ENCODE measurements at places on chromosomes 2 and 18.

- DNase-seq, result no peak
Observed at GRCh38 chr18:62379051-62379450, 53.9 kb downstream of the TNFRSF11A start.

DNA sequence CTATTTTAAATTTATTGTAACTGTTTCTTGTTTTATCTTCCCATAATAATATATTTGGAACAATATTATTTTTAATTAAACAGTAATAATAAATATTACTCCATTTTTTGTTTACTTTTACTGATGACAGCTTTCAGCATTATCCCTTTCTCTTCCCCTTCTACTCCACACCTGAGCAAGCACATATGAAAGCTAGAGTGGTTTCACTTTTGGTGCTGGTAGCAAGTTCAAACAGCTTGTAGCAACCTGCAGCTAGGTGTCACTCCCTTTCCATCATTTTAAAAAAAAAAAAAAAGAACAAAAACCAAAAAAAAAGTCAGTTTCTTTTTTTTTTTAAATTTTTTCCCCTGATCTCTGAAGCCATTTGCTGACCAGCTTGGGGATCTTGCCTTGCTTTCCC lies 801.8 kb downstream of the CCDC85A start:
- DNase-seq, result no peak

GRCh38 chr2:67103157-67103556 lies 294.0 kb upstream of the ETAA1 start:
- DNase-seq, result no peak

GRCh38 chr2:230680463-230681170 lies 32.0 kb upstream of the CAB39 start:
- DNase-seq, result peak; percentile 61

DNA sequence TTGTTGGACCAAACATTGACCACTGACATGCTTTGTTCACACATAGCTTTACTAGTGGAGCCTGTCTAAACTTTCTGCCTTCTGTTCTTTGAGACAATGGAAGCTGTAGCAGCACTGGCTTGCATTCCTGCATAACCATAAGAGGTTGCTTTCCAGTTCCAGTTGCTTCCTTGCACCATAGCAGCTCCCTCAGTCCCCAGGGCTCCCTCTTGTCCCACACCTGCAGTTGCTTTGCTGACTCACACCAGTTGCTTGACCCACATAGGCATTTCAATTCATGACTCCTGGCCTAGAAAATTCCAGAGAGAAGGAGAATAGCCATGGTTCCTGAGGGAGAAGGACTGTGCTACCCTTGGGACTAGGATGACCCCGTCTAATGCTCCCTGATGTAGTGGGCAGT lies 20.9 kb downstream of the SGPP2 start:
- DNase-seq, result no peak

GRCh38 chr2:165692906-165693305 lies 101.1 kb downstream of the GALNT3 start:
- DNase-seq, result no peak

- no peak for DNase-seq
Observed at GRCh38 chr2:162029287-162029901, 44.6 kb downstream of the DPP4 start.

DNA sequence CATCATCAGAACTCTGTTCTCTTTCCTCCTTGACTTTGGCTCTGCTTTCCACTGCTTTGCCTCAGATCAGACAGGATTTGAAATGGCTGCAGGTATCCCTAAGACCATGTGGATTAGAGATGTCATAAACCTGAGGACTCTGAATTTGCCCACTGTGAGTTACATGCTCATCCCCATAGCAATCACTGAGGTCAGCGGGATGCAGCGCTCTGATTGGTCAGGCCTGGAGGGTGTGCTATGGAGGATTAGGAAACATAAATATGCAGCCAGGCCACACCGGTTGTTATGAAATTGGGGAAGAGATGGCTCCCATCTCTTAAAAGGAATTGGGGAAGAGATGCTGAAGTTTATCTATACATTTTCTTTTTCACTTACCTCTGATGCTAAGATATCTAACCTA lies 73.7 kb upstream of the DNAJC10 start:
- DNase-seq, result peak; percentile 44

- DNase-seq, result no peak
Observed at GRCh38 chr2:239644011-239644410, 243.2 kb upstream of the HDAC4 start.

DNA sequence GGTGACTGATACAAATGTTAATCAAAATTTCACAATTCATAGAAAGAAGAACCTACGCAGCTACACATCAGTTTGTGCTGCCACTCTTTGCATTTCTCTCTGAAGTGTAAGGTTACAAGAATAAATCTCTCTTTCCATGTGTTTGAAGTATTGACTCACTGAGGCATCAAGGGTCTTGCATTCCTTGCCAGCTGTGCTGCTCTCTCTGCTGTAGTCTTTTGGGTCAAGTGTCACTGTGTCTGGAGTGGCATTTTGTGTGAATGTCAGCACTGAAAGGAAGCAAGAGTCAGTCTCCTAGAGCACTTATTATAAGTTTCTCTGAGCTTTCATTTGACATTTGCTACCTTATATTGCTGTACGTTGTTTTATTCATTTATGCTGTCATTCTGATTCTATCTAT lies 1696.1 kb upstream of the LRRTM1 start:
- DNase-seq, result no peak

DNA sequence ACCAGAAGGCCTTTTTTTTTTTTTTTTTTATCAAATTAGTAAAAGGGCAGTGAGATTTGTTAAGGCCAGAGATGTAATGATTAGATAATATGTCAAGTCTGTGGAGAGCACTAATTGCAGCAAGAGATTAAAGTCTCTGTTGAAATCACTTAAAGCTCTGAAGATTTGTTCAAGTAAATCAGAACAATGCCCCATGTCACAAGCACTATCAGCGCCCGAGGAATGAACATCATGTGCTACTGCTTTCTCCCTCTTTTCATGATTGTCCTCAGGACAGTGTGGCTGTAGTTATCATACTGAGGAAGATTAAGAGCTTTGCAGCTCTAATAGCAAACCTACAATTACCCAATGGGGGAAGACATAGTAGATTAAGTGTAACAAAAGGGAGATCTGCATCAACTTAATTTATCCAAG lies 71.1 kb downstream of the TDRD15 start:
- DNase-seq, result no peak

GRCh38 chr2:136178941-136179601 lies 61.1 kb upstream of the CXCR4 start:
- DNase-seq, result no peak

DNA sequence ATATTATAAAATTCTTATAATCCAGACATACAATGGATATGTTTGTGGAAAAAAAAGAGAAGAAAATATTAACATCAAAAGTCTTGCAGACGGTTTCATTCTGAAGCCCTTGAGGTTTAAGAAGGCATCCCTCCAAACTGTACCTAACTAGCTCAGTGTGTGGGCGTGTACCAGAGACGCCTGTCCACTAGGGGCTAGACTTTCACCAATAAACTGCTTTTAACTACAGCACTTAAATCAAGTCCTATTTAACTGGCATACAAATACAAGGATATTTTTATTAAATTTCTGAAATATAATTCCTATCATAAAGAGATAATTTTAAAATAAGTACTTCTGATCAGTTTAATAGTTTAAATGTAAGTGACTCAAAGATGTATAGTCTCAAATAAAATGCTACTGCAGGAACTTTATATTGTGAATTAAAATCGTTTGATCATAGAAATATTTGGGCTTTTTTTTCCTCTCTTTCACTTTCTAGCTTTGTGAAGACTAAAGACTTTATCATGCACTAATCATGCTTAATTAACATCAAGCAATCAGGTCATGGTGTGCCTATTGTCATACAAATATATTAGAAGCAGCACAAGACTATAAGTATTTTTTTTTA lies 437.7 kb downstream of the SATB2 start:
- no peak for DNase-seq

DNA sequence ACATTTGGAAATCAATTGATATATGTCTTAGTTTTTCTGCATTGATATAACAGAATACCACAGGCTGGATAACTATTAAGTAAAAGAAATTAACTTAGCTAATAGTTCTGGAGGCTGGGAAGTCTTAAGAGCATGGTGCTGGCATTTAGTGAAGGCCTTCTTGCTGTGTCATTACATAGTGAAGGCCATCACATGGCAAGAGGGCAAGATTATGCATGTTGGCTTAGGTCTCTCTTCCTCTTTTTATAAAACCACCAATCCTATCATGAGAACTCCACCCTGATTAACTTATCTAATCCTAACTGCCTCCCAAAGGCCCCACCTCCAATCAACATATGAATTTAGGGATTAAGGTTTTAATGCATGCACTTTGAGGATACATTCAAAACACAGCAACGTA lies 225.5 kb upstream of the VRK2 start:
- DNase-seq, result no peak

DNA sequence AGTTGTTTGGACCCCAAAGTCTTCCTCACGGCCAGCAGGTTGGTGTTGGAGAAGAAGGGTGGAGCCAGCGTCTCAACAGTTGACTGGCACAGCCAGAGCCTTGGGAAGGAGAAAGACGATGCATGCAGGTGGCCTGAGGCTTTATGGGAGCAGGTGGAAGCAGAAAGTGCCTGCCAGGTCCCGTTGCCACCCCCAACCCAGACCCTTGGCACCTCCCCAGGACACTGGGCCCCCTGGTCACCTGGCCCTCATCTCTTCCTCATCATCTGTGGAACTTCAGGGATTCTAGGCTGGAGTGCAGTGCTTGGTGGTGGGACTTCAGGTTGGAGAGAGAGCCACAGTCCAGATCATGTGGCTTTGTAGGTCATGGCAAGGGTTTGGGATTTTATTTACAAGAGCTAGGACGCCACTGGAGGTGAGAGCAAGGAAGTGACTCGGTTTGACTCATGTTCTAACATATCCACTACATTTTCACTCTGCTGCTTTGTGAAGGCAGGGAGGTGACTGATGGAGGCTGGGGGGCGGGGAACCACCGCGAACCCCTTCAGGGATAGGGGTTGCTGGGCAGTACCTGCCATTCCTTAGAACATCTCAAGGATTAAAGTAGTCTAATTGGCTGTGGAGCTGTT lies 62.5 kb upstream of the B3GNT7 start:
- no peak for DNase-seq

- DNase-seq, result no peak
Observed at GRCh38 chr2:229164545-229165249, 106.4 kb downstream of the PID1 start.

DNA sequence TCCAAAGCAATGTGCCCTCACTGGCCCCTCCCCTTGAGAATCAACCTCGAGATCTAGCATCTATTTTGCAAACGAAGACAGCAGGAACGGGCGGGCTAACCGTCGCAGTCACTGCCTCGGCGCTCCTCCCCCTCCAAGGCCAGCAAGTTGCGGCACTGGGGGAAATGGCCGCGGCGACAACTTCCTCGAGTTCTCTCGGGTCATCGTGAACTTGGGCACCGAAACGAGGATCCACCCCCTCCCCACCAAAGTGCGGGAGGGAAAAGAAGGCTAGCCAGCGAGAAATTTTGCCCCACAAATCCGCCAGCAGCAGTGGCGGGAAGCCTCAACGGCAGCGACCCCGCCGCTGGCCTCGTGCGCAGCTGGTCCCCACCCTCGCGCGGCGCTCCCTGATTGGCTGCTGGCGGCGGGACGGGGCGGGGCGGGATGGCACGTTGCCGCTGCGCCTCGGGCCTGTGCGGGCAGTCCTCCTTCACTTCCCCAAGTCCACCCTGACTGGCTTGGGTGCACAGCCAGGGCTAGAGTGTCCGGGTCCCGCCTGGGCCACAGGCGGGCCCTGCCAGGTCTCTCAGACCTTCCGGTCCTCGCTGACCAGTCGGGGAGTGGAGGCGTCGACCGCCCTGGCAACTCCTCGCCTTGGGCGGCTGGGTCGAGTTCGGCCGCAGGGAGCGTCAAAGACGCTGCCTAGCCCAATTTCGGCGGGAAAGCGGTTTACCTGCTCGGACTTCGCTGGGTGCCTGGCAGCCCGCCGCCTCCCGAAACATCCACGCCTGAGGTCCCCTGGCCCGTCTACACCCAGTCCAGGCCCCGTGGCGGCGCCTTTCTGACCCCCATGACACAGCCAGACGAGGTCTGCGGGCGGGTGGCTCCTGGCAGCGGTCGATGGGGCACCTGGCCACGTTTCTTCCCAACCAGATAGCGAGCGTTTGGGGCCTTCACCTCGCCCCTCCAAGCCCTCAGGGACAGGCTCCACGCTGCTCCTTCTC lies at the start of gene BOLL:
Gene BOLL (minus strand): TSS at position 364 of the 986 bp plus-strand sequence. CDS start 3,469 bp downstream, outside the sequence.
- DNase-seq, result no peak

DNA sequence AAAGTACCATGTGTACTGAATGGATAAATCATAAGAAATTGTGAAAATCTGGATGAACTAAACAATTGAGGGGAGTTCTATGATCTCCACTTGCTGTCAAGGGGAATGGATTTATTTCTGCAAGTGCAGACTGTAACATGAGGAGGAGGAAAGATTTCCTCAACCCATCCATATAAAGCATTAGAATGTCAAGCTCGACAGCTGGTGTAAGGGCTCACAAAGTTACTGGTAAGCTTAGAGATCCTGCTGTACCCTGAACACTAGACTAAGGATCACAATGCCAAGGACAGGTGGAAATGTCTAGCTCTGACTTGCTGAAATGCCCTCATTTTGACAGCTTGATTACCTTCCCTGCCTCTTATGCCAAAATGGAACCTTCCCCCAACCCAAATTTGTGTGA lies 125.3 kb downstream of the TCF4 start:
- no peak for DNase-seq

- no peak for DNase-seq
Observed at GRCh38 chr18:78180741-78181140, 798.9 kb upstream of the SALL3 start.

DNA sequence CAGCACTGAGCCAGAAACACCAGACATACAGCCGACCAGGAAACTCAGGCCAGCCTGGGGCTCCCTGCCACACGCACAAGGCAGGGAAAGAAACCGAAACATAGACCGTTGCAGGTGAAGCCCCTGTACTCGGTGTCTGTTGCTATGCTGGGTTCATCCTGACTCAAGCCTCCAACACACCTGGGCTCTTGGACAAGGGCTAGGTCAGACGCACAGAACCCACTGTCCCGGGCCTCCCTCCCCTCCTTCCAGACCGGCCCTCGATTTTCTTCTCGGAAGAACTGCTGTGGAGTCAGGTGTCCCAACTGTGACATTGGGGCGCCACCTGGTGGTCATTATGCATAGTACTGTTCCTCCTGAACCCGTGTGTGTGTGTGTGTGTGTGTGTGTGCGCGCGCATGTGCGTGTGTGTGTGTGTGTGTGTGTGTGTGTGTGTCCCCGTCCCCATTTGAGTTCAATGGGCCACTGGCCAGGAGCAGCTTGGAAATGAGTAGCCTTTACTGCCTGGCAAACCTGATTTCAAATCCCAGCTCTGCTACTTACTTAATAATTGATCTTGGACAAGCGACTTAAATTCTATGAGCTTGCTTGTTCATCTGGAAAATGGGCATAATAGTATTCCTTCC lies 55.4 kb upstream of the GLI2 start:
- peak; percentile 84 for DNase-seq

DNA sequence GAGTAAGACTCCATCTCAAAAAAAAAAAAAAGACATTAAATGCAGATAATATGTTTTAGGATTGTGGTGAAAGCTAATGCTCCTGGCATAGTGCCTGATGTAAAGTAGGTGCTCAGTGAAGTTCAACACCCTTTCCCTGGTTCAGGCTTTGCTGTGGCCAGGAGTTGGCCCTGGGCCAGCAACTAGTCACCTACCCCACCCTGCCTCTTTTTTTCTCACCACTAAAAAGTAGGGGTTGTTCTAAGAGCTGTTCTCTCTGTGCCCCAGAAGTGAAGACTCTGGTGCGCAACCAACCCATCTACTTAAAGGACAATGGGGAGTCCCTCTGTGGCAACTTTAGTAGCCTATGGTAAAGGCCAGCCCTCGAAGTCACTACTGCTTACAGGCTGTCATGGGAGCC lies 75.9 kb downstream of the DNMT3A start:
- DNase-seq, result no peak
